ENCODE measurements at places on chromosomes 16 and 17.

- DNase-seq, result no peak
Observed at GRCh38 chr17:73480740-73481139, 163.5 kb downstream of the SDK2 start.

DNA sequence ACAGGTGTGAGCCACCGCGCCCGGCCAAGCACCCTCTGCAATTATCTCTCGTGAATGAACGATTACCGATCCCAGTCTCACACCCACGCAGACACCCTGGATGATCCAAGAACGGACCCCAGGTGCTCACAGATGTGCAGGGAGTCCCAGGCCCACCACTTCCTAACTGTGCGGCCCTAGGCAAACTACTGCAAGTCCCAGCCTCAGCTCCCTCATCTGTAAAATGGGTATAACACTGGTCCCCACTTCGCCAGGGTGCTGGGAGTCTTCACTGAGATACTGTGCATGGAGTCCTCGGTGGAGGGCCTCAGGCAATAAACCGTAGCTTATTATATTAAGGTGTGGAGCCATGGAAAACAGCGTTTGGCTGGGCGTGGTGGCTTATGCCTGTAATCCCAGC, 21.6 kb upstream of the PITPNA start:
- no peak for DNase-seq

- DNase-seq, result no peak
Observed at GRCh38 chr17:82638183-82638773, 10.0 kb downstream of the WDR45B start.

- DNase-seq, result no peak
Observed at GRCh38 chr17:40960144-40960543, 6.6 kb downstream of the KRT39 start.
